Eye (tissue), 1 donor: ENCODE measurements at places on chromosomes 1 and 21.

DNA sequence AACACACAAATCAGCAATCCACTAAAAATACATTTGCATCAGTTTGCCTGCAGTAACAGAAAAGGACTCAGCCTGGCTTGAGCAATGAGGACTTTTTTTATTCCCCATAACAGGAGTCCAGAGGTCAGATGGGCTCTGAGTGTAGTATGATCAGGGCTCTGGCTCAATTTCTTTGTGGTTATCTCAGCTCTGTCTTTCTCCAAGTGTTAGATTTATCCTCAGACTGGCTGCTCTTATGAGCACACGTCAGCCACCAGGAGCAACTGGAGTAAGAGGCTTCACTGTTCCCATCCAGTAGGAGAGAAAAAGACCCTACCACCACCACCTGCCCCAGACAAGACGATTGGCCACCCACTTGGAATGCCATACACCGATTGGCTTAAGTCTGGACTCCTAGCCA, 36.2 kb upstream of the KLHDC7A start:
- no peak for DNase-seq

- no peak for DNase-seq
Observed at GRCh38 chr1:21337928-21338572, 47.8 kb upstream of the ECE1 start.

GRCh38 chr1:203307641-203308126, 2.4 kb downstream of the BTG2 start:
- DNase-seq, result no peak

DNA sequence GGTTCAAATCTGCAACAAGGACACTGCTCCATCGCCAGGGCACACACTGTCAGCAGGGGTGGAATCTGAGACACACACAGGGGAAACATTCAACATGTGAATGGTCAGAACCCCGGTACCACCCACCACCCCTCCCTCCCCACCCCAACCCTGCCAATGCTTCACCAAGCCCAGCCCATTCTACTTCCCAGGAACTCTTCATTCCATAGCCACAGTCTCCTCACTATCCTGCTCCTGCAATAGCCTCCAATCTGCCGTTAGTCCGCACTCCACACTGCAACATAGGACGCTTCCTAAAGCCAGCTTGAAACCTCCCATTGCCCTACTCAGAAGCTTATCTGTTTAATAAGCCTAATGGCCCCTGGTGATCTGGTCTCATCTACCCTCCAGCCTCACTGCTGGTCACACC, 7.5 kb upstream of the RAB3B start:
- no peak for DNase-seq

- no peak for DNase-seq
Observed at GRCh38 chr21:22842875-22843274, 1844.7 kb downstream of the NCAM2 start.
